ENCODE measurements at places on chromosomes 12 and 14.

GRCh38 chr12:76755829-76756379 lies 8.0 kb upstream of the ZDHHC17 start:
- DNase-seq, result no peak

DNA sequence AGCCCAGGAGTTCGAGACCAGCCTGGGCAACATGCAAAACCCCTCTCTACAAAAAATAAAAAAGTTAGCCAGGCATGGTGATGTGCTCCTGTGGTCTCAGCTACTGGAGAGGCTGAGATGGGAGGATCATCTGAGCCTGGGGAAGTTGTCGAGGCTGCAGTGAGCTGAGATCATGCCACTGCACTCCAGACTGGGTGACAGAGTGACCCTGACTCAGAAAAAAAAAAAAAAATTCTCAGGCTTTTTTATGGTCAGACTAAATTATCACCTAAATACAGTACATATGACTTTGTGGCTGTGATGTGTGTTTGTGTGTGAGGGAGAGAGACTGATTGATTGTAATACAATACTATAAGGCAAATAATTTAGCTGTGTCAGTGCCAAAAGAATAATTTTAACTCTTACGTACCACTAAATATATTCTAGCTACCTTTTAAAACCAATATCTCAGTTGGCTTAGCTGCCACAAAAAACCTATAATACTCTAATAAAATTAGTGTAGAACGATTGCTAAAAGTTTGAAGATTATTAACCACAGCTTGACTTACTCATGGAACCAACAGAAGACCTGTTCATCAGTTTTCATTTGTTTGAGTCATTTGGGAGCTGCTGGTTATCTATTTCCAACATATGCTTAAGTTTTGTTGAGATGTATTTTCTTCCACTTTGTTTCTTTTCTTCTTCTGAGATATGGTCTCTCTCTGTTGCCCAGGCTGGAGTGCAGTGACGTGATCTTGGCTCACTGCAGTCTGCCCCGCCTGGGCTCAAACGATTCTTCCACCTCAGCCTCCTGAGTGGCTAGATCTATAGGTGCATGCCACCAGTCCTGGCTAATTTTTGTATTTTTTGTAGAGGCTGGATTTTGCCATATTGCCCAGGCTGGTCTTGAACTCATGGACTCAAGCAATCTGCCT lies 58.0 kb downstream of the DIP2B start:
- no peak for DNase-seq

GRCh38 chr12:46414591-46415268 lies 42.2 kb upstream of the SLC38A2 start:
- DNase-seq, result no peak

GRCh38 chr12:83477696-83478095 lies 791.0 kb downstream of the TMTC2 start:
- no peak for DNase-seq

DNA sequence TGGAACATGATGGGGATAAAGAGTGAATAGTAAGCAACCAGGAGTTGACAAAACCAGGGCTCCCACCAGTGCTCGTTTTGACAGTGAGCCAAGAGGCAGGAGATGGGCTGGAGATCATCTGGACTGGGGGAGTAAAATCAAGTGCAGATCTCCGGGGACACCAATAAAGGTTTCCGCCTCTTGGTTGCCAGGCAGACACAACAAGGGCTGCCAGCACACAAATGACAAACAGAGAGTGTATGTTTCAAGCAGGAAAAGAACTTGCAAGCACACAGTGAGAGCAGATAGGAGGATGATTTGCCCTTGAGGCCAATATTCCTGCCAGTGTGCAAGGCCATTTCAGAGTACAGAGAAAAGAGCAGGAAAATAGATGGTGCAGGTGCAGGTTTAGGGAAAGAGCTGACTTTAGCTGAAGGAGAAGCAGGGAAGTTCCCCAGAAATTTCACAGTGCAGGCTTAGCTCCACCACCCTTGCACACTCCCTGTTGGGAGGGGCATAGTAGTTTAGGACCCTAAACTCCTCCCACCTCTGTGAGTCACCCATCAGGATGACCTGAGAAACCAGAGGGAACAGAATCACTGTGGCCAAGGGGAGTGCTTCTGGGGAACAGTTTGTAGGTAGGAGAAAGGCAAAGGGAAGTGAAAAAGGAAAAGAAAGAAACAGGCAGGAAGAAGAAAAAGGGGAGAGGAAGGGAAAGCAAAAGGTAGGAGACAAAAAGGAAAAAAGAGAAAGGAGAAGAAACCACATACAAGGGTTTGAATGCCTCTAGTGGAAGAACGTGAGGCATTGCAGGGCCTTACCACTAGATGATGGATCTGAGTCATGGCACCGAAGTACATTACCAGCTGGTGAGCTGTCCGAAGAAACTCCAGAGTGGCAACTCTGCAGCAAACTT lies 404.4 kb downstream of the SLC6A15 start:
- DNase-seq, result no peak

DNA sequence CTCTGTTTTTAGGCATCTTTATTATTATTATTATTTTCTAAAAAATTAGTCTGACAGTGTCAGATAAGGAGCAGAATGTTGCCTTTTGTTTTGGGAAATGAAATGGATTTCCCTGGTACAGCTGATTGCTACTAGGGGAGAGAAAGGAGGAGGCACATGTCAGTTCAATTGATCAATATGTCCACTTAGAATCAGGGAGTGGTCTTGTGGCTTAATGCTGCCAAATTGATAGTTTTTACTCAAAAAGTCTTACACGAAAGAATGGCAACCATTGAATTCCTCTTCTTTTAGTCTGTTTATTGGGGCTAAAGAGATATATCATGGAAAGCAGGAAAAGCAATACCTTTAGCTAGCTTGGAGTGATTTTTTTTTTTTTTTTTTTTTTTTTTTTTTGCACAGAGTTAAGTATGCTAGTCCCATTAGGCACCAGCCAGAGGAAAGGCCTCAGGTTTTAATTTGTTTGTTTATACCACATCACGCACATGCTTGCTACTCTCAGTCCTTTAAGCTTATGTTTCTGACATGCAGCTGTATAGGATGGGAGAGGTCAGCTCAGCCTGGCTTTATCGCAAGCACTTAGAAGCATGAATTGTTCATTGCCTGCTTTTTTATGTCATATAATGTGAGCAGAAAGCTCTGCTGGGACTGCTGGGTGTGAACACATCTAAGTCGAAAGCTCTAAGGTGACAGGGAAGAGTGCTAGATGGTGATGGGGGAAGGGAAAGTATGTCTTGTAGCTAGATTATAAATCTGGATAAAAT lies 1.4 kb downstream of the AKAP6 start:
- no peak for DNase-seq

- DNase-seq, result no peak
Observed at GRCh38 chr12:103839103-103839502, 1.9 kb downstream of the NT5DC3 start.

- no peak for DNase-seq
Observed at GRCh38 chr12:65121956-65122469, 908 bp upstream of the WIF1 start.

- DNase-seq, result no peak
Observed at GRCh38 chr12:74483057-74483456, 54.6 kb upstream of the ATXN7L3B start.

- no peak for DNase-seq
Observed at GRCh38 chr14:98949051-98949450, 322.9 kb downstream of the BCL11B start.

GRCh38 chr14:29672831-29673230 lies 254.8 kb downstream of the PRKD1 start:
- no peak for DNase-seq

- DNase-seq, result peak; percentile 70
Observed at GRCh38 chr12:2779281-2779680, 15.5 kb upstream of the FKBP4 start.
